ENCODE measurements at places on chromosomes 6 and 20.
A peak's percentile ranks its signal among the peaks of the same experiment; 100 is the strongest.

GRCh38 chr6:23368557-23368956, 757.5 kb upstream of the NRSN1 start:
- DNase-seq, result no peak

GRCh38 chr6:14706378-14706929, 539.4 kb upstream of the JARID2 start:
- DNase-seq, result peak; percentile 98

- DNase-seq, result peak; percentile 43
Measured at GRCh38 chr6:45377043-45377553, 636 bp downstream of the SUPT3H start.

GRCh38 chr6:30507849-30508827, 18.8 kb downstream of the HLA-E start:
- DNase-seq, result no peak

DNA sequence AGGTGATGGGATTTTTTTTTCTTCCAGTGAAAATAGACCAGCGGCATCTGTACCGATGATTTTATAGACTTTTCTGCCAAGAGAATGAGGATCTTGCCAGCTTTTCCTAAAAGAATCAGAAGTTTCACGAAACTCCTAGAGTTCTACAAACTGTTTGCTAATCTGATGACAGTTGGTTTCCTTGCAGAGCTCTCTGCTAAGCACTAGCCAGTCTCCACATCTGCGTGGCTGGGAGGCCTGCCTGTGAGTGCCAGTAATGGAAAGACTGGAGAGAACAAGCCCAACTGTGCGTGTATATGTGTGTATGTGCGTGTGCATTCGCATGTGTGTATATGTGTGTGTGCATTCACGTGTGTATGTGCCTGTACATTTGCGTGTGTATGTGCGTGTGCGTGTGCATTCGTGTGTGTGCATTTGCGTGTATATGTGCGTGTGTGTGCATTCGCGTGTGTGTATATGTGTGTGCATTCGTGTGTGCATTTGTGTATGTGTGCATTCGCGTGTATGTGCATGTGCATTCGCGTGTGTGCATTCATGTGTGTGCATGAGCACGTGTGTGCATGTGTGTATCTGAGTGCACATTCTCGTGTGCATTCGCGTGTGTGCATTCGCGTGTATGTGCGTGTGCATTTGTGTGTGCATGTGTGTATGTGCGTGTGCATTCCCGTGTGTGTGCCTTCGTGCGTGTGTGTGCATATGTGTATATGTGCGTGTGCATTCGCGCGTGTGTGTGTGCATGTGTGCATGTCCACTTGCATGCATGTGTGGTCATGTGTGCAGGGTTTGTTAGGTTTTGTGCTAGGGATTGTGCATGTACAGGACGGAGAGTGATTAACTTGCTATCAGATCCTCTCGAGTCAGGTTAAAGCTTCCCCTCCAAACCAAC, 379.4 kb downstream of the TAF4 start:
- DNase-seq, result no peak

DNA sequence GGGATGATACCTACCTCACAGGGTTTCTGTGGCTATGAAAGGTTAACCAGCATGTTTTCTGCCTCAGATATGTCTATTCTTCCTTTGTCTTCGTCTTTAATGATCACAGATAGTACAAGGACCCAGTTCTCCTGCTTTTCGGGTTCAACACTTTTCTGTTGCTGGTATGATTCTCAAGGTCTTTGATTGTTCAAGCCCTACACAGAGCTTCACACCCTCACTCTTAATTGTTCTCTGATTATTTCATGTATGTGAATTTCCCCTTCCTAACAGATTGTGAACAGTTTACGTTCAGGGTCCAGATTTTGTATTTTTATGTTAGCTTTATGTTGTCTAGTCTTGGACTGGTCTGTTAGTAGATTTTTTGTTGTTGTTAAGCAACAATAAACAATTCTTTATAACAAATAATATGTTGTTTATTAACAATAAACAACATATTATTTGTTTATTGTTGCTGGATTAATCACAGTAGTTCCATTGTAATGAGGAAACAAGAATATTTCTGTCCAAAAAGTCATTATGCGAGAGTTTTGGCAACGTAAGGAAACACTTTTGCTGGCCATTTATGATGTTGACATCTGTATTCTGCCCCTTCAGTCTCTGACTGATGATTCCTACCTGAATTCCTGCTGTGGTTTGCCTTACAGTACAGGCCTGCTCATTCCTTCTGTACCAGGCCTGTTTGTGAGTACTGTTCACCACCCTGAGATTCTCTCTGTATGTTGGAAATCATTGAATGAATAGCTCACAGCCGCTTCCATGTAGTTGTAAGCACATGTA, 27.2 kb upstream of the TULP4 start:
- peak; percentile 24 for DNase-seq

GRCh38 chr6:108742041-108742440, 106.2 kb upstream of the ARMC2 start:
- no peak for DNase-seq

- peak; percentile 18 for DNase-seq
Measured at GRCh38 chr6:54910431-54910884, 63.9 kb downstream of the FAM83B start.

- no peak for DNase-seq
Measured at GRCh38 chr20:43549416-43550065, 9.3 kb upstream of the SGK2 start.

DNA sequence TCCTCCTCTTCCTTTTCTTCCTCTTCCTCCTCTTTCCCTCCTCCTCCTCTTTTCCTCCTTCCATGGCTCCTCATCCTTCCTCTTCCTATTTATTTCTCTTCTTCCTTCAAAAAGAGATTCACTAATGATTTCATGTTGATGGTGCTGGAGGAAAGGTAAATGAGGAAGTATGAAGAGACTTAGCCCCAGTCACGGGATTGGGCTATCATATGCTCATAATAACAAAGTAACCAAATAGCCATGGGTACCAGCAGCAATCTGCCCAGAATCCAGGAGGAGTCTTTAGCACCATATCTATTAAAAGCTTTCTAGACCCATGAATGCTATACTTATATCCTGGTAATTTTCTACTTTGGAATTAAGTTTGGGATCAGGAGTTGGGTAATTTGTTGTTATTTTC, 910.9 kb upstream of the MAP3K7 start:
- no peak for DNase-seq

DNA sequence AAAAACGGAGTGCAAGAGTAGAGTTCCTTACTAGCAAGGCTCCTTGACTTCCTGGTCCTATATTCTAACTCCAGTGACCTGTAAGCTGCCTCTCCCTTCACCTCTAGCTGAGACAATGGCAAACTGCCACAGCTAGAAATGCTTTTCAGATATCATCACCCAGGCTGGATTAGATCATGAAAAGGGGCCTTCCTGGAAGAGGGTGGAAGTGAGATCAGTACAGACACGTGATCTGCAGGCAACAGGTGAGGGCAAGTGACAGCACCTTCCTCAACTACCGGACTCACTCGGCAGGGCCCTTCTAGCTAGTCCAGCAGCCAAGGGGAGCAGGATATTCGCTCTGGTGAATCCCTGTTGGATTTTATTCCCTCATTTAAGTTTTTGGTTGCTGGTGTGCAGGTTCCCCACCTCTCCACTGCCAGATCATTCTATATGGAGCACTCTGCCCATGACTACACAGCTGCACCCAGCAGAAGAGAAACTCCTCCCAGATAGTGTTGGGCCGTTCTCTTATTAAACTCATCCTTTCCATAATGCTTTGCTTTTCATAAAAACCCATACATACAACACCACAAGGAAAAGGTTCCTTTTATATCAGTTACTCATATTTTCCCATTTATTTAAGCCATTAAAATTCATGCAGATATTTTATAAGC, 26.4 kb upstream of the FAM83C start:
- peak; percentile 88 for DNase-seq

GRCh38 chr20:61256824-61257223, 4.8 kb downstream of the CDH4 start:
- no peak for DNase-seq

- no peak for DNase-seq
Measured at GRCh38 chr20:58544286-58544685, 29.1 kb upstream of the APCDD1L start.

DNA sequence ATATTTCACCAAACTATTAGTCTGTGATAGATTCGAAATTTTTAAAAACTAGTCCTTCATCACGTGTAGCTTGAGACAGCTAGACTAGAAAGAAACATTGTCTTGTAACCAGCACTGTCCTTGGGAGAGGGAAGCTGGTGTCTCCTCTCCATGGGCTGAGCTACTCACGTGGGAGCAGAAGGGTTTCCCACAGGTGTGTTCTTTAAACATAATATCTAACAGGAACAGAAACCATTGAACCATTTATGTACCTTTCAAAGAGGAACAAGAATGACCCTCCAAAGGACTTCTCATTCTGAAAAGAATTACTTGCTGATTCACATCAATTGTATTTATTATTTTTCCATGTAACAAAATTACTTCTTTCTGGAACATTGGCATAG, 72.4 kb upstream of the SYNJ2 start:
- DNase-seq, result no peak

DNA sequence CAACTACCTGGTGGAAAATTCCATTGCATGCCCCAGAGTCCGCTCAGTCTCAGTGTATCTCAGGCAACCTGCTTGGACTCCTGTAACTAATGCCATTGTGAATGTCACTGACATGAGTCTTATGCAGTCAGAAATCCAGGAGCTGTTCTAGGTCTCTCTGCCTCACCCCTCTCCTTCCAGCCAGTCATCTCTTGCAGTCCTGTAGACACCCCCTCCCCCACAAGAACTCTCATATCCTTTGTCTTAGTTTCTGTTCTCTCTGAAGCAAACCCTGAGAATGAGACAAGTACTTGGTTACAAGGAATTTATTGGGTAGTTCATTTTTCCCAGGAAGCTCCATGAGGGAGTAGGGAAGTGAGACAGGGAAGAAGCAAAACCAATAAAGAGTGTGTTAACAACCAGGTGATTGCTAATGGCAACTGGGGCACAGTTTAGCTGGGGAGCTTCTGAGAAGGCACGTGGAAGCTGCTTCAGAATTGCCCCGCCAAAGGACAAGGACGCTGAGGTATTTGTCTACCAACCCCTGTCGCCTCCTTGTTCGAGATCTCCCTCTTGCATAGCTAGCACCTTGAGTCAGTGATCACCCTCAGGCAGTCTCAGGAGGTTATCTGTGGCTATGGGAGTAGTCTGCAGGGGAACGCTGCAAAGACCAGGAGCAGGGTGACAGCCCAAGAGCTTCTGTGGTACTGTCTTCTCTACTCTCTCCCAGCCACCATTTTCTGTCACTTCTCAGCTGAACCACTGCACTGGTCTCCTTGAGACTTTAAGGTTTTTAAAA, 911.4 kb upstream of the FLRT3 start:
- no peak for DNase-seq

DNA sequence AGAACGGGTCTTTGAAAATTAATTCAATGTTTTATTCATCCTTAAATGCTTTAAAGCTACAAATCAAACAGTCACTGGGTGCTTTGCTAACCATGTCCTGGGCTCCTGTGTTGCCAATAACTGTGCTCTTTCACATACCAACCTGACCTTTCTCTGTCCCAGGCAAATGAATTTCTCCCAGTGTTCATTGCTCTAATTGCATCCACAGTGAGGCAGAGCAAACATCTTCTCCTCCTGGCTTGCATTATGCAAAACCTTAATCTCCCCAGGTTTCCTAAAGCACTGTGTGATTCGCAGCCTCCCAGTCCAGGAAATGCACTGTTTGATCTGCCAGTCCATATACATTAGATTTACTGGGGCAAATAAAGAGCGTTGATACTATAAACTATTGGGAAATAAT, 219.0 kb downstream of the PREX1 start:
- DNase-seq, result no peak

DNA sequence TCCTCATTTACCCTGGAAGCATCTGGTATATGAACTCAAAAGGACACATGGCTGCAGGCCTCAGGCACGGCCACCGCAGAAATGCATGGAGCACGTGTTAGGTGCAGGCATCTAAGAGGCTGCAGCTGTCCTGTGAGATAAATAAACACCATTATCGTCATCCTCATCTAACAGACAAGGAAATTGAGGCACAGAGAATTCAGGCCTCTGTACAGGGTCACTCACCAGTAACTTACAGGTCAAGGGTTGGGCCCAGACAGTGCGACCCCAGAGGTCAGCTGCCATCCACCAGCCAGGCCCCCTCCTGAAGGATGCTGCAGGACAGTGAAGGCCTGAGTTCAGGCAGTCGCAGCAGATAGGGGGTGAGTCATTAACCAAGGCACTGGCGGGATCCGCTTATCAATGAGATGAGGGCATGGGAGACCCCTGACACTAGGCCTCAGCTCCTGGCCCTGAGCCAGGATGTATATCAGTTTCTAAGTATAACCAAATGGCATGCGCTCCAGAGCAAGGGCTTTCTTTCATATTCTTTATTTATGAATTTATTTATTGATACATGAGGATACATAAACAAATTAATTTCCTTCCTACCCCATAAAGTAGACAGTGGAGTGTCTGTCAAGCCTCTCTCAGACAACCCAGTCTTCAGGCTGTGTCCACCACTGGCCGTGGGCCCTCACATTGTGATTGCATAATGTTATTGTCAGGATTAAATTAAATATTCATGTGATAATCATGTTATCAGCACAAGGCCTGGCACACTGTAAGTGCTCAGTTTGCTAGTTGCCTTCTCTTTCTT, 316.9 kb downstream of the QKI start:
- DNase-seq, result no peak

GRCh38 chr20:58305061-58305460, 4.5 kb upstream of the RAB22A start:
- no peak for DNase-seq

DNA sequence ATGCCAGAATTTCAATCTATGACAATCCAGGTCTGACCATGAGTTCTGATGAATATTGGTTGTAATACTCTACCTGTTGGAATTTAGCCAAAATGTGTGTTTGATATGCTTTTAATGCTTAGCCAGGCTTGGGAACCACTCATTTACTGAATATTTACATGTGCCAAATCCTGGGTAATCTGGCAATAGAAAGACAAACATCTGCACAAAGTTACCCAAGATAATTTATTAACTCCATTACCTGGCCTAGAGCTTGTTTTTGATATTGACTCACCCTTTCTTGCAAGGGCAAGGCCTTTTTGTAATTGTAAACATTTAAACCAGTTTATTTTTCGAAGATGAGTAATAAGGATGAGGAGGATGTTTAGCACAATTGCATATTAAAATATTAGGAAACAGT, 13.5 kb upstream of the CD2AP start:
- DNase-seq, result no peak

- peak; percentile 100 for DNase-seq
Measured at GRCh38 chr6:30717129-30717844, at the start of gene MDC1. MDC1 (minus strand) TSS chr6:30717281; CDS start chr6:30715175, 2,106 bp downstream.

- DNase-seq, result peak; percentile 88
Measured at GRCh38 chr6:34657307-34657978, 39.1 kb downstream of the ILRUN start.

DNA sequence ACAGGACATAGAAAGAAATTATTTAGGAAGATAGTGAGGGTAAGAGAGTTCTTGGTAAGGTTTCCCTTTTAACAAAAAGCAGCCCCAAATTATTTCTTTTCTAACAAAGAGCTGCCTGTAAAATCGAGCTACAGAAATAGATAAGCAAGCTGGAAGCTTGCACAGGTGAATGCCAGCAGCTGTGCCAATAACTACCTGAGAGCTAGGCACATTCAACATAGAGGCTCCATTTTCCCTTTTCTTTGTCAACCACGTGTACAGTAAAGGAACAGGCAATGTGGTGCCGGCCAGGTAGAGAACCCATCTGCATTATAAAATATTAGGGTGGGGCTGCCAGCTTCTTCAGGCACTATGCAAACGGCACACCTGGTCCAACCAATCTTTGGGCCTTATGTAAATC, 341.6 kb upstream of the JAG1 start:
- DNase-seq, result no peak

GRCh38 chr6:75331151-75331550, 46.6 kb upstream of the TMEM30A start:
- DNase-seq, result no peak
